ENCODE measurements at places on chromosomes 6 and 20. TPM values are rescaled to one million over a fixed set of nuclear protein-coding genes. Genes with fewer than 3 reads are reported as not detected.

Gene CYP39A1
- 1.5 TPM for polyA plus RNA-seq

Gene VTA1
- 81.5 TPM for polyA plus RNA-seq

Gene SLC22A1
- 0.76 TPM for polyA plus RNA-seq

Gene PM20D2
- 2.7 TPM for polyA plus RNA-seq

Gene ZMYND8
- 30.0 TPM for polyA plus RNA-seq

Gene POM121L2
- polyA plus RNA-seq: not detected

Gene PMEPA1
- 50.7 TPM for polyA plus RNA-seq

Gene CGAS
- polyA plus RNA-seq: 1.1 TPM

Gene RAB44
- polyA plus RNA-seq: 0.03 TPM

Gene TMEM244
- not detected for polyA plus RNA-seq

Gene SLC52A3
- 0.84 TPM for polyA plus RNA-seq

Gene ANKRD66
- not detected for polyA plus RNA-seq

Gene TSPO2
- not detected for polyA plus RNA-seq

Gene ETV7
- 0.25 TPM for polyA plus RNA-seq

Gene TMEM200A
- 80.4 TPM for polyA plus RNA-seq

Gene FKBP1C
- 2.9 TPM for polyA plus RNA-seq

Gene KCNG1
- 4.6 TPM for polyA plus RNA-seq

Gene CCND3
- polyA plus RNA-seq: 37.4 TPM

Gene SAMD3
- 5.4 TPM for polyA plus RNA-seq

Gene BTNL2
- polyA plus RNA-seq: not detected

Gene TMEM151B
- not detected for polyA plus RNA-seq

Gene MAFB
- polyA plus RNA-seq: 1.7 TPM

Gene BACH2
- 0.62 TPM for polyA plus RNA-seq

Gene RAET1G
- 12.1 TPM for polyA plus RNA-seq

Gene DPM1
- 57.2 TPM for polyA plus RNA-seq

Gene LY6G6C
- 2.4 TPM for polyA plus RNA-seq

Gene MTFR2
- 12.0 TPM for polyA plus RNA-seq

Gene NNAT
- 0.79 TPM for polyA plus RNA-seq

Gene PACSIN1
- polyA plus RNA-seq: not detected

Gene MICB
- 18.1 TPM for polyA plus RNA-seq

Gene EEF1A2
- polyA plus RNA-seq: 0.31 TPM

Gene PRKN
- polyA plus RNA-seq: 0.19 TPM

Gene SPATS1
- not detected for polyA plus RNA-seq
